ENCODE measurements at places on chromosomes 6 and 20.

- DNase-seq = no peak
These were observed 77.5 kb downstream of the CAP2 start for GRCh38 chr6:17470938-17471327.

DNA sequence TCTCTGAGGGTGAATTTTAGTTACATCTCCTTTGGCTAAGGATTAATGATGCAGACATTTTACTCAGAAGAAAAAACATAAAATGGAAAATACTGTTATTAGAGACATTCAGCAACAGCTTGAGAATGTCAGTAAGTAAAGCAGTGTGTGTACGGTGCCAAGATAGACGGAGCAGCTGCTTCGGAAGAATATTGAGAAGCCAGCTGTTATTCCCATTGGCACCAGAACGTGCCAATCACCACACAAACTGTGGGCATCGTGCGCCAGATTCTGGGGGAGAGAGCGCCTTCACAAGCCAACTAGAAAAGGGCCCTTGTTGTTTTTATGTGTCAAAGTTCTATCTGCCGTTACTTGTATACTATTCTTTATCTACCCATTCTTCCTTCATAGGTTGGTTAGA, 163.4 kb downstream of the MTFR2 start:
- DNase-seq = no peak

GRCh38 chr6:20631549-20631924, 97.3 kb downstream of the CDKAL1 start:
- peak; percentile 36 for DNase-seq

- no peak for DNase-seq
These were observed 27.2 kb upstream of the HMGN3 start for GRCh38 chr6:79261666-79262065.
